HT1080 (cell line): ENCODE measurements at places on chromosomes 7 and 10.
A peak's percentile ranks its signal among the peaks of the same experiment; 100 is the strongest.

DNA sequence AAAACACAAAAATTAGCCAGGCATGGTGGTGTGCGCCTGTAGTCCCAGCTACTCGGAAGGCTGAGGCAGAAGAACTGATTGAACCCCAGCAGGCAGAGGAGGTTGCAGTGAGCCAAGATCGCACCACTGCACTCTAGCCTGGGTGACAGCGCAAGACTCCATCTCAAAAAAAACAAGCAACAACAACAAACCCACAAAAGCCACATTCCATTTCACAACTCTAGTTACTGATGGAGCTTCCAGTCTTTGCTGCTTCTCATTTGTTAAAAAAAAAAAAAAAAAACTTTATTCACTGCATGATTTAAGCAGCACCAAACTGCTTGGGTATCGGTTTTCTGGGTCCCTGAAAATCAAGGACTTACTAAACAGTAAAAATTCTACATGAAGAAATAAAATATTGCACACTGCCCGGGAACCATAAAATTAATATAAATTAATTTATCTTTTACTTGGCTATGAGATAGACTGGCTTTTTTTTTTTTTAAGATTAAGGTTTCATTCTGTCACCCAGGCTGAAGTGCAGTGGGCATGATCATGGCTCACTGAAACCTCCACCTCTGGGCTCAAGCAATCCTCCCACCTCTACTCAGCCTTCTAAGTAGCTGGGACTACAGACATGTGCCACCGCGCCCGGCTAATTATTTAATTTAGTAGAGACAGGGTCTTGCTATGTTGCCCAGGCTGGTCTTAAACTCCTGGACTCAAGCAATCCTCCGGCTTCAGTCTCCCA is 42.0 kb downstream of the SRPK2 start:
- DNase-seq = no peak

- no peak for DNase-seq
Observed at GRCh38 chr7:29806995-29807841, 910 bp downstream of the WIPF3 start.

DNA sequence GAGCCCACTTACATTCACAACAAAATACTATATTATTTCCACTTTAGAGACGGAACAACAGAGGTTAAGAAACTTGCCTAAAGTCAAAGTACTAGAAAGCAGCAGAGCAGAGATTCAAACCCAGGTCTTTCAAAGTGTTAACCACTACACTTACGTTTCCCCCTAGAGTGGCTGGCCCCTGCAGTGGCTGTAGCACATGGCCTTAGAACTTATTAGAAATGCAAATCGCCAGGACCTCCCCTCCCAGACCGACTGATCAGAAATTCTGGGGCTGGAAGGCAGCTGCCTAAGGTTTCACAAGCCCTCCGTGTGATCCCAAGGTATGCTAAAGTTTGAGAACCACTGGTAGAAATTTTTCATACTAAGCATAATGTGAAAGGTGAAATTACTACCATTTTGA is 8.1 kb downstream of the MPP7 start:
- no peak for DNase-seq

DNA sequence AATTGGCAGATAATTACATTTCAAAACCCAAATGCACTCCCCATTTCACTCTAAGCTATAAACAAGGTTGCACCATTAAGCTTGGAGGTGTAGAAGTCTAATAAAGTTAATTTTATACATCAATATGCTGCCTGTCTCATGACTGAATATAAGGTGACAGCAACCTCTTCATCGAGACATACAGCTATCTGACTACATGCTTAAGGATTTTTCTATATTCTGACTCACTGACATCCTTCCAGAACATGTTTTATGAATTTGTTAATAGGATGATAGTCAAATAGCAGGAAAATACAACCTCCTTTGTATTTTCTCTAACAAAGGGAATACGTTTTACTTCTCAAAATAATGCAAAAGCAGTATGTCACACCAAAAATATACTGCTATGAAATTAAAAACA is 76.6 kb downstream of the NRBF2 start:
- DNase-seq = no peak

- DNase-seq = no peak
Observed at GRCh38 chr10:33798754-33799153, 464.3 kb upstream of the NRP1 start.

DNA sequence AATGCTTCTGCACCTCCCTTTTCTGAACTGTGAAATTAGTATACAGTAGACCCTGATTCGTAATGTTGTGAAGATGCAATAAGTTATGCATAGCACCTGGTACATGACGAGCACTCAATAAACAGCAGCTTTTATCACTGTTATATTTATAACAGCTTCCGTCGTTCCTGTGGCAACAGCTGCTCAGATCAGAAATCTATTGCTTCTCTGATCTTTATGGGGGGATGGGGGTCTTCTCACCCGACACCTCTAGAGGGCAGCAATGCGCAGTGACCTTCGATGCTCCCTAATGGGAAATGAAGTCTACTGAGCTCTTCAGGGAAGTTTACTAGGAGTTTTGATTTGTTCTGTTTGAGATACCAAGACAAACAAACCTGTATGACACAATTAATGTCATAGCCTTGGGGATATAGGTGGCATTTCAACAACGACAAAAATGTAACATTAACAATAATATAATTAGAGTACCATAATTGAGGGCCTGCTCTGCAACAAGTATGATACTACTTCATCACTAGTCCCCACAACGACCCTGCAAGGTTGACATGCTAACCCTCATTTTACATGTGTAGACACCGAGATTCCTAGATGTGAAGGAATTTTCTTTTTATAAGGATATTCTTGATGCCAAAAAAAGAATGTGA is 289.6 kb downstream of the SFMBT2 start:
- DNase-seq = peak; percentile 55

- peak; percentile 13 for DNase-seq
Observed at GRCh38 chr10:60704471-60704870, 73.8 kb upstream of the CDK1 start.

DNA sequence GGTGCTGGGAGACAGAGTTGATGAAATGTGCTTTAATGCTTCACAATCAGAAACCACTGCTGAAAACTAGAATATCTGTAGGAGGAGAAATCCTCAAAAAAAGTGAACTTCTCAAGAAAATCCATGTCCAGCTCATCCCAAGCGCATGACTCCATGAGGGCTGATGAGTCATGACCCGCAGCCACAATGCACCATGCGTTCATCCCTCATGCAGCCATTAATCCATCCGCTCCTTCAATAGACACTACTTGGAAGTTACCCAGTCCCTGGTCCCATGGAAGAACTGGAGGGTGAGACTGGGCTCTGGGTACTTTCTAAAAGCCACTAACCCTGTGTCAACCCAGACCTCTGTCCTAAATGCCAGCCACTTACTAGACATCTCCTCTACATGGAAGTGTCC is 24.4 kb downstream of the TMEM273 start:
- DNase-seq = peak; percentile 84

- DNase-seq = no peak
Observed at GRCh38 chr10:65325913-65326312, 1599.9 kb upstream of the LRRTM3 start.

DNA sequence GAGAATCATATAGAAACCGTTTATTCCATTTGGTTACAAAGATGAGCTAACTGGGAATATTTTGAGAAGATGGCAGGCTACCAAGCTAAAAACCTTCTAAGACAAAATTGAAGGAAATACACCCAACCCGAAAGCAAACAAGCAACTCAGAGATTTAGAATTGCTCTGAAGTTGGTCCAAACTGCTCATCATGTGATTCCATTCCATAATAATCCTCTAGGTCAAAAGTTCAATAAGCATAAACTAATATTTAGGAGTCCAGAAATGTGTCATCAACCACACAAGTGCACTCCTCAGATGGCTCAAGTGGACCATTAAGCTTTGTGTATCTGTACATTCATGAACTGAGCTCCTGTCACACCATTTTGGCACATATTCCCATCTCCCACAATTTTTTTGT is 28.7 kb downstream of the DGKI start:
- DNase-seq = no peak

DNA sequence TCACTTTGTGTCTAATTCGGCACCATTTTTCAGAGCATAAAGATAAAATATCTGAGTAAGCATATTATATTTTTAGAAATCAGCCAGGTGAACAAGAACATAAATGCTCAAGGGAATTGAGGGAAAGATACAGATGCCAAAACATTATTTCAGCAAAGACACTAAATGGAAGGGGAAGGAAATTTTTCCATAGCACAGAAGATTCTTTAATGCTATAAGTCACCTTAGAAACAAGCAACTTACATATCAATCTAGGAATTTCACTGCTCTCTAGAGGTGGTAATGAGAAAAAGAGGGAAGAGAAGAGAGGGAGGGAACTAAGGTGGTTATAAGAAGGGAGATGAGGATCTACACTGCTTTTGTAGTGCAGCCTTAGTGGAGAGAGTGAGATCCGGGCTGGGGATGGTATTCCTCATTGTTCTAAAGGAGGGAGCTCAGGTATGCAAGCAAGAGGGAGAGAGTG is 20.4 kb downstream of the ZNF365 start:
- no peak for DNase-seq

GRCh38 chr7:138049505-138050116 is 26.6 kb upstream of the AKR1D1 start:
- DNase-seq = no peak

- no peak for DNase-seq
Observed at GRCh38 chr10:18195060-18195799, 55.0 kb downstream of the CACNB2 start.

DNA sequence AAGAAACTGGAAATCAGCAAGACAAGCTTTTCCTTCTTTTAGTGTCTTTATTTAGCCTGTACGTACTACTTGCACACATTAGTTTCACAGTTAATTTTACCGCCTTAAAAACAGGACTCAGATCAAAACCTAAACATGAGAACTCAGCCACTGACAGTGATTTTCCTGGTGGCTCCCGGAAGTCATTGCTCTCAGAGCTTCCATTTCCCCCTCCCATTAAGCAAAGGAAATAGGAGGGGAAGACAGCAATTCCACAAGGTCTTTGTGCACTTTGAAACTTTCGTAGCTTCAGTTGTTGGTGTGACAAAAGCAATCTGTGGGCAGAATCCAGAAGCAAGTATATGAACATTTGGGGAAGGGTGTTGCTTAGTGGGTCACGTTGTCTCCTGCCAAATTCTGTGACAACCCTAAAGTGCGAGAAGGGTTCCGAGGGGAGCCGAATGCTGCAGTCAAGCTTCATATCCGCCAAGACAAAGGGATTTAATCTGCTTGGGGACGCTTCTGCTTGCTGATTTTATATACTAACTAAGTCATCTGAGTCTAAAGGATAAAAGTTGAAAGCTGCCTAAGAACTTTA is 30.4 kb downstream of the FAM53B start:
- no peak for DNase-seq

- no peak for DNase-seq
Observed at GRCh38 chr10:76396134-76396533, 964.7 kb downstream of the LRMDA start.

DNA sequence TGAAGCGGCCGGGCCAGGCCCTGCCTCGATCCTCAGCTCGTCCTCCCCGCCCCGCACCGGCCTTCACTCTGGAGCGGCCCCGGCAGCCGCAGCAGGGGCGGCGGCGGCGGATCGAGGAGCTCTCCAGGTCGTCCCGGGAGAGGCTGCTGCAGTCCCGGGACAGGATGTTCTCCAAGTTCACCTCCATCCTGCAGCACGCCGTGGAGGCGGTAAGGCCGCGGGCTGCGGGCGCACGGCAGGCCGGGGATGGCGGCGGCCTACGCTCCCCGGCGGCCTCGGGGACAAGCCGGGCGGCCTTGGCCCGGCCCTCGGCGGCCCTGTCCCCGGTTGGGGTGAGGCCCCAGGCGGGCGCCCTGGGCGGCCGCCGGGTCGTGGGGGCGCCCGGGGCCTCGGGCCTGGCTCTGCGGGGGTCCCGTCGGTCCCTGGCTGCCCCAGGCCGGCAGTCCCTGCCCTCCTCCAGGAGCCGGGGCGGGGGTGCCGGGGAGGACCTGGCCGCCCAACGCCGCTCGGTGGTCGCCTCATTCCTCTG is 399 bp downstream of the FHIP2A start:
- DNase-seq = no peak

DNA sequence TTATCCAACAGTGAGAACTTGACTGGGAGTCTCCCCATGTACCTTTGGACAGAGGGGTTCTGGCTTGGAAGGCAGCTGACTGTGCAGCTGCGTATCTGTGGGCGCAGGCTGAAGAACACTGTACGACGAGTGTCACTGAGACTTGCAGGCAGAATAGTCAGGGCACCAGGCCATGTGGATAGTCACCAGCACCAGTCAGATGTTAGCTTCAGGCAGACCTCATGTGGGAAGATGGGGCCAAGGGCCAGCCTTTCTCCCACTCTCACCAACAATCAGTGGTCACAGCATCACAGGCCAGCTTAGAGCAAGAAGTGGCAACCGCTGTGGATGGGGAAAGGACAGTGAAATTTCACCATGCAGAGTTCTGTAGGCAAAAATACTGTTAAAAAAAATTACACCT is 43.4 kb upstream of the GJD4 start:
- no peak for DNase-seq

DNA sequence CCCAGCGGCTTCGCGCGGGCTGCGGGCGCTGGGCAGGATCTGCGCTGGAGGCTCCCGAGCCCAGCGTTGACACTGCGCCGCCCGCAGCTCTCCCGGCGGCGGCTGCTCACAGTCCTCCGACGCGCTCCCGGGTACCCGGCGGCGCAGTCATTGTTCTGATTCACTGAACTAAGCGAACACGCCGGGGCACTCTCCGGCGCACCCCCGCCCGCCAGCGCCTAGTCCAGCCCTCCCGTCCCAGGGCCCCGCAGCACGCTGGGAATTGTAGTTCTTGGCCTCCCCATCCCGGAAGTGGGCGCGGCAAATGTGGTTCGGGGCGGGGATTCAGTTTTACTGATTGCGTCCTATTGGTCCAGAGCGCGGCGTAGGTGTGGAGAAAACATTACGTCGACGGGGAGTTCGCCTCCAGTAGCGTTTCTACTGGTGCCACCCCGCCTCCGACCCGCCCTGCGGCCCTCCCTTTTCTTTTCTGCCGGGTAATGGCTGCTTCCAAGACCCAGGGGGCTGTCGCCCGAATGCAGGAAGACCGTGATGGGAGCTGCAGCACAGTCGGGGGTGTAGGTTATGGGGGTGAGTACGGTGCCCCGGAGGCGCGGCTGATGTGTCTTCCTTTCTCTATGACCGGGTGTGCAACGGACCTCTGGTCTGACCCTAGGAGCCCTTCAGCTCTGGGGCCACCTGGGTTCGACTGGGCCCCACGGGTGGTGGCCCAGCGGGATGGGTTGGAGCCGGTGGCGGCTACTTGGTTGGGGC is at the start of the genes DOCK4 and ZNF277:
TSS of gene DOCK4 (minus strand) at position 162 of the 753 bp plus-strand sequence. CDS start 261 bp downstream, outside the sequence.
TSS of gene ZNF277 (plus strand) at position 458 of the 753 bp plus-strand sequence. CDS start at position 480, 22 bp downstream.
- peak; percentile 99 for DNase-seq

- peak; percentile 42 for DNase-seq
Observed at GRCh38 chr7:86814661-86815379, 171.1 kb downstream of the GRM3 start.

GRCh38 chr7:129958643-129959470 is 6.1 kb upstream of the UBE2H start:
- peak; percentile 88 for DNase-seq

GRCh38 chr7:70597066-70597465 is 534.9 kb upstream of the GALNT17 start:
- no peak for DNase-seq
